ENCODE measurements at places on chromosomes 2 and 18. TPM values are rescaled to one million over a fixed set of nuclear protein-coding genes. Genes with fewer than 3 reads are reported as not detected.

Gene DSG4
- total RNA-seq = not detected

Gene LIMS2
- total RNA-seq = 194 TPM

Gene ALPP
- not detected for total RNA-seq

Gene GPR45
- total RNA-seq = not detected

Gene PRPF40A
- total RNA-seq = 88.8 TPM

Gene EHD3
- total RNA-seq = 7.0 TPM

Gene MLPH
- total RNA-seq = 25.5 TPM

Gene UGT1A3
- total RNA-seq = not detected

Gene ZSCAN30
- total RNA-seq = 28.4 TPM

Gene SKOR2
- not detected for total RNA-seq

Gene ANKRD30BL
- total RNA-seq = not detected

Gene ANKRD12
- total RNA-seq = 164 TPM

Gene SYT4
- total RNA-seq = not detected

Gene ADCYAP1
- 0.27 TPM for total RNA-seq

Gene SDC1
- total RNA-seq = 0.98 TPM

Gene ALPG
- total RNA-seq = not detected

Gene VWC2L
- not detected for total RNA-seq

Gene NT5DC4
- total RNA-seq = not detected

Gene NTSR2
- total RNA-seq = not detected

Gene IL36G
- not detected for total RNA-seq

Gene DSG1
- 0.04 TPM for total RNA-seq

Gene CD302
- 47.1 TPM for total RNA-seq

Gene SPC25
- total RNA-seq = 0.36 TPM

Gene NGEF
- 17.5 TPM for total RNA-seq

Gene TUBA3E
- not detected for total RNA-seq

Gene KCNJ3
- 0.62 TPM for total RNA-seq

Gene GPR39
- total RNA-seq = 0.31 TPM

Gene SLC35F5
- 56.1 TPM for total RNA-seq

Gene SOWAHC
- total RNA-seq = 30.9 TPM

Gene MC2R
- not detected for total RNA-seq

Gene ATF2
- 71.1 TPM for total RNA-seq

Gene C1GALT1C1L
- total RNA-seq = 0.49 TPM

Gene RNF152
- total RNA-seq = 13.3 TPM

Gene SLC40A1
- total RNA-seq = 48.6 TPM

Gene ANKRD62
- total RNA-seq = not detected

Gene IL1F10
- not detected for total RNA-seq

Gene ROCK1
- 98.8 TPM for total RNA-seq

Gene PRKAG3
- 0.49 TPM for total RNA-seq

Gene ERFE
- 0.58 TPM for total RNA-seq

Gene TP53I3
- 25.3 TPM for total RNA-seq

Gene KCNF1
- 0.94 TPM for total RNA-seq

Gene HJURP
- 0.71 TPM for total RNA-seq

Data from sciatic nerve (tissue), 2 donors.